ENCODE measurements at places on chromosomes 16 and 17. TPM values are rescaled to one million over a fixed set of nuclear protein-coding genes. Genes with fewer than 3 reads are reported as not detected.

DNA sequence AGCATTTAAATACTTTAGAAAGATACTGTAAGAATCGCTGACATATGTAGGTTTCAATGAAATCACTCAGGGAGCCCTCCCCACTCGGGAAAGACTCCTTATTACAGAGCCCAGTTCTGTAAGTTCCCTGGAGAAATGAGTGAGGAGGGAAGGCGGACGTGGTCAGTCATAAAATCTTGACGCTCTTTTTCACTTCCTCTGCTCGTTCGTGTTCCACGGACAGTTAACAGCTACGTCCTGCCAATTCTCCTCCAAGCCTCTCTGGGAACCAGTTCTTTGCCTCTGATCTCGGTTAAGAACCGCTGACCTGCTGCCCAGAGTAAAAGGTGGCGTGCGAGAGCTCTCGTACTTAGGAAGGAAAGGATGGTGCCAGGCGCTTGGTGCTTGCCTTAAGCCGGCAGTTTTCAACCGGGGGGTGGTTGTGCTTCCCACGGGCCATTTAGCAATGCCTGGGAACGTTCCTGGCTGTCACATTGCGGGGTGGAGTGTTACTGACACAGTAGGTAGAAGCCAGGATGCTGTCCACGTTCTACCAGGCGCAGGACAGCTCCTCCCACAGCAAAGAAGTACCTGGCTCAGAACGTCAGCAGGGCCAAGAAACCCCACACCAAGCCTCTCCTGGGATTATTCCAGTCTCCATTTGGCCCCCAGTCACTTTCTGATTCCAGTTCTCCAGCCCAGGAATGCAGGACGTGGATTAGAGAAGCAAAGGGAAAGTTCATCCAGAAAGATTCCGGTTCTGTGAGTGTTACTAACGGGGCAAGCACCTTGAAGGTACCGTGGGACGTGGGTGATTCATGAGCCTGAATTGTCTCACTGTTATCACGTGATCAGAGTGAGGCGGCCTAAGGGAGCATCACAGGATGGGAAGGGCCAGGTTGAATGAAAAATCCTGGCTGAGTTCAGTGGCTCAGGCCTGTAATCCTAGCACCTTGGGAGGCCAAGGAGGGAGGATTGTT lies 87.7 kb downstream of the MRM3 start:
- no peak for ATAC-seq

DNA sequence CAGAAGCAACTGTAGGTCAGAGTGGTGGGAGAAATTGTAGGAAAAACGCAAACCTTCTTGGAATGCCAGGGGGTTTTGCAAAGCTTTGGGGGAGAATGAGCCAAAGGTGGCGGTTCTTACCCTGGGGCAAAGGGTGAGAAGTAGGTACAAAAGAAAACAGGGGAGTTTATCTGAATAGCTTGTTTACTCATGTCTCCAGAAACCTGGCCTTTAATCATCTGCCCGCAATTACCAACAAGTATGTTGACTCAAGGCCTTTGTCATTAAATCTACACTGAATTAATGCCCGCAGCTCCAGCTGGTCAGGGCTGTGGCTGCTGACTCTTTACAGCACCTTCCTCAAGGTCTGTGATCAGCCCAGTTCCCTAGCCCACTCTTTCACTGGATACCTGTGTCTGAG lies 320.1 kb downstream of the CBLN1 start:
- no peak for ATAC-seq

DNA sequence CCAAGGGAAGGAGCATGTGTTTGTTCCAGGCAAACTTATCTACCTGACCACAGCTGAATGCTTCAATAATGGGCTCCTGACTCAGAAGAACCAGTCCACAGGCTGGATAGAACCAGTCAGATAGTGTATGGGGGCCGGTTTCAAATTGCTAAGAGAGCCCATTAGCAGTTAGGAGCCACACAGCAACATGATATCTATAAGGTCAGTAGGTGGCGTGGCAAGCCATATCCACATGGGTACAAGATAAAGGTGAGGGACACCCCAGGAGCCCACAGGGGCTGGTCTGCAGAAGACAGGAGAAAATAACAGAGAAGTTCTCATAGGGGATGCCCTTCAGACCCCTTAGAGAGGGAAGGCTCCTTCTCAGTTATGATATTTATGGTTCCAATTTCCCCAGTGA lies 31.6 kb upstream of the CDRT15 start:
- ATAC-seq, result peak; percentile 23

GRCh38 chr16:53775821-53776431 lies 72.0 kb downstream of the FTO start:
- no peak for ATAC-seq

DNA sequence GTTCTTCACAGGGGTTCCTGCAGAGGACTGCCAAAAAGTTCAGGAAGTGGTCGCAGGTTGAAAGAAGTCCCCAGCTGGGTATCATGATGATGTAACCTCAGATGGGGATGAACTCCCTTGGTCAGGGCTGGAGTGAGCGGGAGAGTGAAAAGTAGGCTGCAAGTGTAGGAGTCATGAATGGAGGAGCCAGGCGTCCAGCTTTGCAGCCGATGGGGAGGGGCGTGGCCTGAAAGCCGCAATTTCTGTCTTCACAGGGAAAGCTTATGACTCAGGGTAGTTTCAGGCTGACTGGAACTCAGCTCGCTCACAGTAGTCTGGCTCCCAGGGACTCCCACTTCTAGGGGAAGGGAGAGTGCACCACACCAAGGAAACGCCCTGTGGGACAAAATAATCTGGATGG lies 70.0 kb upstream of the HS3ST3A1 start:
- peak; percentile 99 for ATAC-seq

GRCh38 chr17:45734598-45734997 lies 49.5 kb upstream of the CRHR1 start:
- no peak for ATAC-seq

- no peak for ATAC-seq
These were observed 80.9 kb upstream of the GNG13 start for GRCh38 chr16:881219-882097.

GRCh38 chr16:17926866-17927399 lies 409.6 kb downstream of the NPIPA8 start:
- ATAC-seq, result no peak

UMOD gene
- not detected for total RNA-seq

GOSR2 gene
- total RNA-seq, result 53.7 TPM

C16orf96 gene
- not detected for total RNA-seq

SEPTIN1 gene
- total RNA-seq, result 216 TPM

FBXL19 gene
- total RNA-seq, result 32.2 TPM

Data from activated T-helper 17 cell treated with anti-CD3 and anti-CD28 coated beads, Interleukin-2, amount 50 U/mL, for 72 hours (primary cell).